NCI-H2029 (cell line): ENCODE measurements at places on chromosomes 12 and 14.

DNA sequence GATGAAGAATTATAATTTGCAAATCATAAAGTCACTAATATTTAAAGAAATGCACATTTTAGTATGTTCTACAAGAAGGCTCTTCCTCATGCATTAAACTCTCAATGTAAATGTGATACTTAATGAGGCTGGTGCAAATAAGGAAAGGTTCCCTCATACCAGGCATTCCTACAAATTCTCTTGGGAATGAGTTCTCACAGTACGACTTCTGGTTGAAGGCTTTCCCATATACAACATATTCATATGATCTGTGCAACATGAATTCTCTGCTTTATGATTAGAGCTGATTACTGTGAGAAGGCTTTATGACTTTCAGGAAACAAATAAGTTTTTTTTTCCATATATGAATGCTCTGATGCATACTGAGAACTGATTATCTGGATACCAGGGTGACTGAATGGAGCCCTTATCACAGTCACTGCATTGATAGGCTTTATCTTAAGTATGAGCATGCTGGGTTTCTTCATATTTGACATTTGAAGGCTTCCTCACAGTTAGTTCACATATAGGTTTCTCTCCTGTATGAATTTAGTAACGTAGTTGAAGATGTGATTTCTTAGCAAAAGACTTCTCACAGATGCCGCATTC is 293.9 kb downstream of the RAD51B start:
- DNase-seq = no peak

DNA sequence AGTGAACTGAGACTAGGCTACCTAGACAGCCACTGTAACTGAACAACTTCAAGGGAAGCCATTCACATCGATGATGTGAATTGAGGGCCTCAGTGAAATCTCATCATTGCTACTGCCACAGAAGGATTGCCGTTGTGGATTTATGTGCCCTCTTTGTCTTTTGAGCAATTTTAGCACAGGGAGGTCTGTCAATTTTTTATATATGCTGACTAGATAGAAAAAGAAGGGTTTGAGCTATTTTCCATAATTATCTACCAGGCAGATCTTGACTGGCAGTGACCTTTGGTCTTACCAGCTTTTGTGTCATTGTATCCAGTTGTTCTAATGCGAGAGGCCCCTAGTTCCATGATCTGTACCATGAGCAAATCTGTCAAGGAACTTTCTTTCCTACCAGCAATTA is 179.4 kb downstream of the ERC1 start:
- DNase-seq = no peak

GRCh38 chr12:49345825-49346658 is 646 bp upstream of the DNAJC22 start:
- DNase-seq = no peak

- no peak for DNase-seq
These were observed 13.5 kb upstream of the SCFD1 start for GRCh38 chr14:30608533-30609006.

DNA sequence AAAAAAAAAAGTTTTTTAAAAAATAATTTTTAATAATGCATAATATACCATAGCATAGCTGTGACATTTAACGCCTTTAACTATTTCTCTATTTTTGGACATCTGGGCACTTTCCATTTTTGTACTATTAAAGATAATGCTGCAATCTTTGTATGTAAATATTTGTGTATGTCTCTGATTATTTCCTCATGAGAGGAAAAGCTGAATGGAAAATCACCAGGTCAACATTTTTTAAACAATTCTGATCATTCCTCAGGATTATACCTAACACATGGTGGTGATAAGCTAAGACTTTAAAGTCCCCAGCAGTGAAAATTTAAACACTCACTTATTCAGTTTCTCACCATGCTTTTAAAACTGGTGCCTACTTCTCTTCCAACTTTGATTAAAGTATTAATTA is 31.3 kb upstream of the NR1H4 start:
- no peak for DNase-seq

DNA sequence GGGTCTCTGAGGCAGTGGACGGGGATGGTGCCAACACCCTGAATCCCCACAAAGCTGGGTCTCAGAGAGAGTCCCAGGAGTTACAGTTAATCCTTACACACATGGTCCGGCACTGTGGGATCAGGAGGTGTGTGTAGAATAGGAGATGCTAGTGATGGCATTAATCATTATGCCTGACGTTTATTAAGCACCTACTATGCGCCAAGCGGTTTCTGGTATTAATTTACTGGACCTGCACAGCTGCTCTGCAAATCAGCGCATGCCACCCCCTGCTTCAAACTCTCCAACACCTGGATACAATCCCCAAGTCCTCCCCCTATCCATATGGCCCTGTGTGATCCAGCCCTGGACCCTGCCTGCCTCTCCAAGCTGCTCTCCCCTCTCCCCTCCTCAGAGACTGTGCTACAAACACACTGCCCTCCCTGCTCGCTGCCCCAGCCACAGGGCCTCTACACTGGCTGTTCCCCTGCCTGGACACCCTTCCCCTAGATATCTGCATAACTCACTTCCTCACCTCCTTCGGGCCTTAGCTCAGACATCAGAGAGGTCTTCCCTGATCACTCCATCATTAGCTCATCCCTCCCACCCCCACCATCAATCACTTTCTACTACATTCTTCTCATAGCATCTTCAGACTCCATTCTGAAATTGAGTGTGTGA is 86.0 kb downstream of the RFLNA start:
- DNase-seq = no peak

- DNase-seq = no peak
These were observed 155.8 kb upstream of the ATP2B1 start for GRCh38 chr12:89864411-89864810.

GRCh38 chr12:115338566-115339294 is 654.8 kb upstream of the TBX3 start:
- no peak for DNase-seq

- no peak for DNase-seq
These were observed 165.7 kb downstream of the FBXL14 start for GRCh38 chr12:1428671-1429070.

- no peak for DNase-seq
These were observed 153.6 kb downstream of the PHLDA1 start for GRCh38 chr12:75877763-75878621.

DNA sequence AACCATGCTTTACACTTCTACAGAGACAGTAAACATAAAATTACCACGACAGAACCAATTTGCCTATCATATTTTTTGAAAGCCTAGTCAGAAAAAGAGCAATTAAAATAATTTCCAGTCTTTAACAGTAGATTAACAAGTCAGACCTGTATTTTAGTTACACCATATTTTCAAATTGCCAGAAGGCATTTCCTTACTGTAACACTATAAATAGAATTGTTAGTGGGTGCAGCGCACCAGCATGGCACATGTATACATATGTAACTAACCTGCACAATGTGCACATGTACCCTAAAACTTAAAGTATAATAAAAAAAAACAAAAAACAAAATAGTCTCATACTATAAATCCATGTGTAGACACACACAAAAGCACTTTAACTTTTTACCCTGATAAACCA is 16.0 kb downstream of the SOS2 start:
- DNase-seq = no peak

DNA sequence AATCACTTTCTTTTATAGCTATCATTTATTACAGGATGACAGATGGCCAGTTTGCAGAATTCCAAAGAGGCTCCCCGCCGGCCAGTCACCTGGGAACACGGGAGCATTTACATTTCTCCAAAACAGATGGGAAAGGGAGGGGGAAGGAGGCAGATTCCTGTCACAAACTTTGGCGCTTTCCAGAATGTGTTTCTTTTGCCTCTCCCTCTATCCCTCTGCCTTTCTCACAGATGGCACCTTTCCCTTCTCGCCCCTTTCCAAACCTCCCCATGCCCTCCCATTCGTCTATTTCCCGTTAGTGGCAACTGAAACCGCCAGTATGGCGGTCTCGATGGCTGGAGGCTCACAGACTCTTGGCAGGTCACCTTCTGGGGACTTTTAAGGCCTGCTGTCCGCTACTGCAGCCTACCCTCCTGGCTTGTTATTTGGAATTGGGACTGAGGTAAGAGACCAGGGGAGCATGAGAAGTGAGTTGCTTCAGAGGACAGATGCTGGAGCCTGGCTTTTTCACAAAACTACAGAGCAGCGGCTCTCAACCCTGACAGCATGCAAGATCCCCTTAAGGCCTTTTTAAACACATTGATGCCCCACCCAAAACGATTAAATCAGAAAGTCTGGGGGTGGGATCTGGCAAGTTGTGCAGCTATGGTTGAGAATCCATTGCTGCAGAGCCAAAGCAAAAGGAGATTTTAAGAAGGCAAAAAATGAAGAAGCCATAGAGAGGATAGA is 161.5 kb upstream of the VASH1 start:
- DNase-seq = no peak

- DNase-seq = no peak
These were observed 550.0 kb downstream of the SOX5 start for GRCh38 chr12:23399402-23399933.

- DNase-seq = no peak
These were observed 256.8 kb upstream of the FLRT2 start for GRCh38 chr14:85273099-85273677.

- DNase-seq = no peak
These were observed 313.5 kb downstream of the ITPR2 start for GRCh38 chr12:26519462-26519861.

DNA sequence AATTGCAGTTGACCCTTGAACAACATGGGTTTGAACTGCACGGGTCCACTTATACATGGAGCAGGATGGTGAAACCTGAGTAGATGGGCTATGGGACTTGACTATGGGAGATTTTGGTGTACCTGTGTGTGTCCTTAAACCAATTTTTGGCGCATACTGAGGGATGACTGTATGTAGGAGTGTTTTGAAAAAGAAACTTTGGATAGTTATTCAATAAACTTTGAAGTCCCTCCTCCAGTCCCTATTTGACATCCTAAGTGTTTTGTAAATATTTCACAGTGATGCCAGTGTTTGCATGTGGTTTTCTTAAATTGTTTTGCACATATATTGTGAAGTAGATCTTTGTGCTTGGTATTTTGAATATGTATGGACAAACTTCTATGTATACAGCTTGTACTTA is 12.4 kb downstream of the KTN1 start:
- DNase-seq = no peak

- DNase-seq = no peak
These were observed 455.8 kb downstream of the SOX5 start for GRCh38 chr12:23493672-23494071.

- no peak for DNase-seq
These were observed 83.3 kb downstream of the PUS7L start for GRCh38 chr12:43675048-43675904.

DNA sequence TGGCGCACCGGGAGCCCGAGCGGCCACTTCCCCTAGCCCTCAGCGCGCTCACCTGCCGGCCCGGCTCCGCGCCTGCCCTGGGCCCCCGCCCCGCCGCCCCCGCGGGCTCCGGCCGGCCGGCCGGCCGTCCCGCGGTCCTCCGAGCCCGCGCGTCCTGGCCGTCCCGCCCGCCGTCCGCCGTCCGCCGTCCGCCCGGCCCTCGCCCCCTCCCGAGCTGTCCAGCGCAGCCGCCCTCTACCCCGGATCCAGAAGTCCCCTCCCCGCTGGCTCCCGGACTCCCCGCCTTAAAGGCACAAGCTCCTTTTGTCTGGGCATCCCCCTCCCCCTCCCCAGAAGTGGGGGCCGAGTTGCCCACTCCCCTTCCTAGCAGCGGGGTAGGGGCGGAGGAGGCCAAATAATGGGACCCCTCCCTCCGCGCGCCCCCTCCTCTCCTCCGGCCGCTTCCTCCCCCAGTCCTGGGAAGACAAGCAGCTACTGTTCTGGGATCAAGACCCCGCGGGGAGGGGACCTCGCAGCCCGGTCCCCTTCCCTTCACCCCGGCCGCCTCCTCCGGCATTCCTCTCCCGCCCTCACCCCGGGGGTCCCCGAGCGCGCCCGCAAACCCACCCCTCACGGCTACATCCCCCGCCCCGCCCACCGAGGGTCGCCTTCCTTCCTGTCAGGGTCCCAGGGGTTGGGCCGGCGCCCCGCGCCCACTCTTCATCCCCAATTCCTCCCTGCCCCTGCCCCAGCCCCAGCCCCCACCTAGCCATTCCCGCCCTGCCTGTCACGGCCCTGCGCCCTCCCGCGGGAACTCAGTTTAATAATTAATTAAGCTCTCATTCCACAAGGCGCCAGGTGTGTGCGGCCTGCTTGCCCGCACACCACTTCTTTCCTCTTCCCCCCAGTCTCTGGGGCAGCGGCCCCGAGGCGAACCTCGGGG is at the start of gene ADCY6:
Gene ADCY6 (minus strand): TSS at position 236 of the 922 bp plus-strand sequence. CDS start 5,655 bp downstream, outside the sequence.
- DNase-seq = peak; percentile 39

DNA sequence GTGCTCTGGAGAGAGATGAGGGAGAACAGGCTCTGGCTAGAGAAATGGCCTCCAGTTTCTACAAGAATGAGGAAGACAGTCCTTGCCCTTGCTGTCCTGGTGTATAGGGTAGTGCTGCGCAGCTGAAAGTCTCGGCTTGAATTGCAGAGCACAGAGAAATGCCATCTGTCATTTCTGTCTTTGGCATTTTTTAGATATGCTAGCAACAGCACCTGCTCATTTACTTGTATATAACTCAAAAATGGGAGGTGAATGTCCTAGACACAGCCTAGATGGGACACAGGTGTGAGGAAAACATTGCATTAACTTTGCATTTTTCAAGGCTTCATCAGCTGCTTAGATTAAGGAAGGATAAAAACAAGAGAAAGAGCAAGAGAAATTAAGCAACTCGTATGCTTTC is 35.8 kb downstream of the GPR19 start:
- DNase-seq = no peak
